ENCODE measurements at places on chromosomes 13 and 19. TPM values are rescaled to one million over a fixed set of nuclear protein-coding genes. Genes with fewer than 3 reads are reported as not detected.
A peak's percentile ranks its signal among the peaks of the same experiment; 100 is the strongest.

The C19orf18 gene
- total RNA-seq = 0.82 TPM

DNA sequence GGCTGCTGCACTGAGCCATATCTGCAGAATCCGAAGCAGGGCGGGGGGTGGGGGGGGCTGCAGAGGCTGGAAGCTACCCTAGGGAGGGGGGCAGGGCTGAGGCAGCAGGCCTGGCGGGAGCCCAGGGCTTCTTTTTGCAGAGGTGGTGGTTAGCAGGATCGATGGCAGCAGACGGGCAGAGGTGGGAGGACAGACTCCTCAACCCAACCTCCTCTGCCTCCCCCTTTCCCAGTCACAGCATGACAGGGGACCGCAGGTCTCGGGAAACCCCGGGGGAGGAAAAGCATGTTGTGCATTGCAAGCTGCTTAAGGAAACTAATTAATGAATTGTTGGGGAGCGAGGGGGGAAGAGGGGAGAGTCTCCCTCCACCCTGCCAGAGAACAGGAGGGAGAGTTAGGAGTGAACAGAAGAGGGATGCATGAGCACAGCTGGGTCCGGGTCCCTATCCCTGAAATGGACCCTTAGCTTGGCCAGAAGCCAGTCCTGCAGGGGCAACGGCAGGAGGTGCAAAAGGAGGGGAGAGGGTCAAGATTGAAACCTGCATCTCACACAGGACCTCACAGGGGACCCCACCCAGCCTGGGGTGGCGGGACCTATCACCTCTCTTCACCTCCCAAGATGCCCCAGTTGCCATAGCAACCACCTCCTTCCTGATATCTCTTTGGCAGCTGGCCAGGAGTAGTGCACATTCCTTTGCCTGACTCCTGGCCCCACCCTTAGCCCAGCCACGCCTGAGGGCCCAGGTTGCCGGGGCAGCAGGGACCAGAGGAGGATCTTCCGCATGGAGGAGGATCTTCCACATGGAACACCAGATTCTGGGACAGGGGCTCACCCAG lies 1.8 kb downstream of the FXYD7 start:
- DNase-seq = peak; percentile 28
- no peak overlapping the region for H3K4me3 ChIP-seq
- peaks cover 42% of the 10 kb centered on the region for H3K4me1 ChIP-seq
- peaks cover 8% of the 10 kb centered on the region for H3K36me3 ChIP-seq

GRCh38 chr13:62932256-62932883 lies 1516.7 kb upstream of the PCDH20 start:
- H3K27ac ChIP-seq = no peak overlapping the region
- no peak for DNase-seq
- H3K27me3 ChIP-seq = no peaks in the 10 kb centered on the region
- no peaks in the 10 kb centered on the region for H3K36me3 ChIP-seq
- no peaks in the 10 kb centered on the region for H3K4me1 ChIP-seq

DNA sequence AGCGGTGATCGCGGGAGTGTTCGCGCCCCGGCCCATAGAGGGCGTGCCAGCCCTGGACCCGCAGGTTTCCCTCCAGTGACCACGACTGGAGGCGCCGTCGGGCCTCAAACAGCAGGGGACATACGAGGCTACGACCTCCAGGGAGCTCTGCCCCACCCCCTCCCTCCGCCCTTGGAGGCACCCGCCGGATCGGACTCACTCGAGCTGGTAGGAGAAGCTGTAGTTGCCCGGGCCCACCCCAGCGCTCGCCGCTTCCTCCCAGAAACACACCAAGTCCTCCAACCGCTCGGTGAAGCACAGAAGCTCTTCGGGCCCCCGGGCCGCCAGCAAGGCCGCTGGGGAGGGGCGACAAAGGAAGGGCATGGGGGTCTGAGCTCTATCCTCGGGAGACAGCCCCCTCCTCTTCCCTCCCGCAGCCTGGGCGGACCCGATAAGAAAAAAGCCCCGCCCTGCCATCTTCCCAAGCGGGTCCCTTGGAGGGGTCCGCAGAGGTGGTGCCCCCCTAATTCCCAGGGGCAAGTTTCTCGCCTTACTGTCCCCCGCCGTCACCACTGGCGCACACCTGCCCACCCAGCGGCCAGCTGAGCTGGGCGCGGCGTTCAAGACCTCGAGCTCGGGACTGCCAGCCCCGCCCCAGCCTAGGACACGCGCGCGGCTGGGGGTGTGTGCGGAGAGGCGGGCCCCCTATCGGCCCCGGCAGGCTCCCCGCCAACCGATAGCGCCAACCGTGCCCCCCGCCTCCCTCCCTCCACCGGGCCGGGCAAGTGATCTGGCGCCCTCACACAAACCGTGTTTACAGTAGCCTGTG lies 1.0 kb downstream of the EPOR start:
- peaks cover 24% of the 10 kb centered on the region for H3K27me3 ChIP-seq
- H3K4me1 ChIP-seq = peaks cover 37% of the 10 kb centered on the region
- H3K36me3 ChIP-seq = peaks cover 8% of the 10 kb centered on the region
- peak; percentile 34 for DNase-seq

The RGS9BP gene
- 0.35 TPM for total RNA-seq

- H3K36me3 ChIP-seq = peaks cover 12% of the 10 kb centered on the region
- H3K27ac ChIP-seq = no peak overlapping the region
- no peaks in the 10 kb centered on the region for H3K27me3 ChIP-seq
Measured at GRCh38 chr13:30140973-30141372, 166.4 kb downstream of the KATNAL1 start.

- no peak overlapping the region for H3K4me3 ChIP-seq
- H3K27me3 ChIP-seq = no peaks in the 10 kb centered on the region
- H3K36me3 ChIP-seq = no peaks in the 10 kb centered on the region
- DNase-seq = no peak
Measured at GRCh38 chr13:52812941-52813340, 35.5 kb downstream of the PCDH8 start.

The PTGIR gene
- 14.7 TPM for total RNA-seq

The RXFP2 gene
- total RNA-seq = not detected

GRCh38 chr19:50725218-50725910 lies 2.2 kb downstream of the CLEC11A start:
- H3K4me1 ChIP-seq = peaks cover 34% of the 10 kb centered on the region
- peak overlapping the region; percentile 91 for H3K27ac ChIP-seq
- H3K27me3 ChIP-seq = peaks cover 41% of the 10 kb centered on the region
- peak overlapping the region; percentile 77 for H3K4me3 ChIP-seq
- no peaks in the 10 kb centered on the region for H3K36me3 ChIP-seq

The PTH2 gene
- 1.2 TPM for total RNA-seq

DNA sequence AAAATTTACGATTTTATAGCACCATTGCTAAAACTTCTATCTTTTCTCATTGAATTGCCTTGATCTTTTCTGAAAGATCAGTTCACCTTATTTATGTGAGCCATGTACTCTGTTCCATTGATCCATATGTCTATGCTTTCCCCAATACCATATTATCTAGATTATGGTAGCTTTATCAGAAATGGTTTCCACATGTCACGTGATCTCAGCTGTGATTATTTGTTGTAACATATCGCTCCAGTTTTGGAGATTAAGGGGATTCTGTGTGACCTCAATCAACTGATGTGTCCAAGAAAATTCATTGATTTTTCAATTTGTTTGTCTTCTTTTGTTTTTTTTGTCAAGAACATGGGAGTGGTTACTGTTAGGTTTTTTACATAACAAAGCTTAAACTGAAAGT lies 1114.5 kb upstream of the ATXN8OS start:
- DNase-seq = no peak
- H3K4me3 ChIP-seq = no peak overlapping the region
- no peaks in the 10 kb centered on the region for H3K4me1 ChIP-seq
- no peak overlapping the region for H3K27ac ChIP-seq
- H3K36me3 ChIP-seq = no peaks in the 10 kb centered on the region

The ACP5 gene
- total RNA-seq = 27.5 TPM

DNA sequence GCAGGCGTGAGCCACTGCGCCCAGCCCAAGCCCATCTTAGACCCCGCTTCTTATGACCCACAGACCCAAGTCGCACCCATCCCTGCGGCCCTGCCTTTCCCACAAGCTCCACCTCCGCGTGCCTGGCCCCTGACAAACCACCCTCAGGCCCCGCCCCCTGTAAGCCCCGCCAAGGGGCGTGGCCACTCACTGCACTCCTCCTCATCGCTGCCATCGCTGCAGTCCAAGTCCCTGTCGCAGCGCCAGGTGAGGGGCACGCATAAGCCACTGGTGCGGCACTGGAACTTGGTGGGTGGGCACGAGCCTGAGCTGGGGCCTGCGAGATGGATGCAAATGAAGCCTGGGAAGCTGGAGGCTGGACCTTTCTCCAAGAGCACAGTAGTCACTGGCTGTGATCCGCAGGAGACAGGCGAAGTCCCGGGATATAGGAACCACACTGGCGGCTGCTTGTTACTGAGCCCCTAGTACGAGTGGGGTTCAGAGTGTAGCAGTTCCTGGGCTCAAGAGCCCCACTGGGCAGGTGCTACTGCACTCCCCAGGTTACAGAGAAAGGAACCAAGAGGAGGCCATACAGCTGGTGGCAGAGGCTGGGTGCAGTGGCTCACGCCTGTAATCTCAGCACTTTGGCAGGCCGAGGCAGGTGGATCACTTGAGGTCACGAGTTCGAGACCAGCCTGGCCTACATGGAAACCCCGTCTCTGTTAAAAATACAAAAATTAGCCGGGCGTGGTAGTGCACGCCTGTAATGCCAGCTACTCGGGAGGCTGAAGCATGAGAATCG lies 3.1 kb downstream of the CD320 start:
- peak; percentile 25 for DNase-seq
- no peak overlapping the region for H3K4me3 ChIP-seq
- peaks cover 35% of the 10 kb centered on the region for H3K4me1 ChIP-seq
- H3K27me3 ChIP-seq = no peaks in the 10 kb centered on the region

DNA sequence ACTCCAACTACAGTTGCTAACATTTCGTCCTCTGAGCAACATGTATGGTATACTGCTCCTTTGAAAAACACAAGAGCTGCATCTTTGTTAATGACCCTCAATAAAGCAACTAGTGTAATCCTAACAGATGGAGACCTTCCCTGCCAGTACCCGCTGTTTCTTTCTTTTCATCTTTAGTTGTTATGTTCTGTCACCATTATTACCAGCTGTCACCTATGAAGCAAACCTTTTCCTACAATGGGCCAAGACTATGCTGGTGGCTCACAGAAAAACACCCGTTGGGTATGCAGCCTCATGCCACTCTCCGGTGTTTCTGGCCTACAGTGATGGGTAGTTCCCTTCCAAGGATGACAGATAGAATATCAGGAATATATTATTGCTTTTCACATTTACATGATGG lies 29.7 kb upstream of the CYSLTR2 start:
- H3K36me3 ChIP-seq = peaks cover 4% of the 10 kb centered on the region
- H3K4me1 ChIP-seq = no peaks in the 10 kb centered on the region
- DNase-seq = no peak
- H3K27me3 ChIP-seq = no peaks in the 10 kb centered on the region
- no peak overlapping the region for H3K4me3 ChIP-seq

The FCAR gene
- total RNA-seq = not detected

The KLK4 gene
- not detected for total RNA-seq

The PSG7 gene
- total RNA-seq = not detected

The OSCAR gene
- 0.32 TPM for total RNA-seq

The INSL3 gene
- 7.4 TPM for total RNA-seq

DNA sequence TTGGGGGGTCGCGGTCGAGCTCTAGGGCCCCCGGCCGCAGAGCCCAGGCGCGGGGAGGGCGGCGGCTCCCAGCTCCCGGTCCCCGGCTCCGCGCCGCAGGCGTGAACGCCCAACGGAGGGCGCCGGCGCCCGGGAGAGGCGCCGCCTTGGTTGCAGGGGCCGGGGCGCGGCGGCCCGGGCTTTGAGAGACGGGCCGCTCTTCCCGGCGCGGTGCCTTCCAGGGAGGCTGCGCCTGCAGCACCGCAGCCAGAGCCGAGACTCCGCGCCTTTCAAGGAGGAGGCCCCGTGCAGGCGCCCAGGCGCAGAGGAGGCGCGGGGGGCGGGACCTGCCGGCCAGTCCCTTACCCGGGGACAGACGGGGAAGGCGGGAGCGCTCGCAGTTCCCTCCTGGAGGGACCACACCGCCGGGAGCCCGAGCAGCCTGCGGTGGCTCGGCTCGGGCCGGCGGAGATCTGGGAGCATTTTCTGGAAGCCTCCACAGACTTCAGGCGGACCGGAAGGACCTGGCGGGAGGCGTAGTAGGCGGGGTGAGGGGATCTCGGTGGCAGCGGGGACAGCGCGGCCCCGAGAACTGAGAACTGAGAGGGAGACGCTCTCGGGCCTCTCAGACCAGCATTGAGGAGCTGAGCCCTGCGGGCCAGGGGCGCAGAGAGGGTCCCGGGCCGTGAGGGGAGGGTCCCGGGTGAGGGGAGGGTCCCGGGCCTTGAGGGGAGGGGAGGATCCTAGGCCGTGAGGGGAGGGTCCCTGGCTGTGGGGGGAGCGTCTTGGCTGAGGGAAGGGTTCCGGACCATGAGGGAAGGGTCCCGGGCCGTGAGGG lies 25.5 kb upstream of the MCF2L start:
- no peak overlapping the region for H3K27ac ChIP-seq
- no peak for DNase-seq
- H3K4me1 ChIP-seq = peaks cover 6% of the 10 kb centered on the region
- peaks cover 39% of the 10 kb centered on the region for H3K27me3 ChIP-seq
- peak overlapping the region; percentile 40 for H3K4me3 ChIP-seq

DNA sequence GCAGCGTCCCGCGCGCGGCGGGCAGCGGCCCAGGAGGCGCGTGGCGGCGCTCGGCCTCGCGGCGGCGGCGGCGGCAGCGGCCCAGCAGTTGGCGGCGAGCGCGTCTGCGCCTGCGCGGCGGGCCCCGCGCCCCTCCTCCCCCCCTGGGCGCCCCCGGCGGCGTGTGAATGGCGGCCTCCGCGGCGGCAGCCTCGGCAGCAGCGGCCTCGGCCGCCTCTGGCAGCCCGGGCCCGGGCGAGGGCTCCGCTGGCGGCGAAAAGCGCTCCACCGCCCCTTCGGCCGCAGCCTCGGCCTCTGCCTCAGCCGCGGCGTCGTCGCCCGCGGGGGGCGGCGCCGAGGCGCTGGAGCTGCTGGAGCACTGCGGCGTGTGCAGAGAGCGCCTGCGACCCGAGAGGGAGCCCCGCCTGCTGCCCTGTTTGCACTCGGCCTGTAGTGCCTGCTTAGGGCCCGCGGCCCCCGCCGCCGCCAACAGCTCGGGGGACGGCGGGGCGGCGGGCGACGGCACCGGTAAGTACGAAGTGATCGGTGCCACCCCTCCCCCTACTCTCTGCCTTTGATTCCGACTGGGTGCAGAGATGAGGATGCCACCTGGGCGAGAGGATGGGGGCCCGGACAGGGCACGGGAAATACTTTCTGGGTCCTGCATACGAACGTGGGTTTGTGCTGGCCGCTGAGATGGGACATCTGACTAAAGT lies 874 bp downstream of the TRIM28 start:
- H3K27ac ChIP-seq = peak overlapping the region; percentile 96
- DNase-seq = peak; percentile 37
- peak overlapping the region; percentile 91 for H3K4me3 ChIP-seq
- no peaks in the 10 kb centered on the region for H3K27me3 ChIP-seq

The GNA15 gene
- 22.8 TPM for total RNA-seq

GRCh38 chr13:51549050-51549449 lies 35.2 kb upstream of the WDFY2 start:
- no peak overlapping the region for H3K27ac ChIP-seq
- no peaks in the 10 kb centered on the region for H3K4me1 ChIP-seq
- H3K4me3 ChIP-seq = no peak overlapping the region

- peak; percentile 39 for DNase-seq
- H3K27ac ChIP-seq = peak overlapping the region; percentile 92
- H3K36me3 ChIP-seq = peaks cover 2% of the 10 kb centered on the region
Measured at GRCh38 chr19:46616631-46617322, 8.1 kb downstream of the PTGIR start.

GRCh38 chr19:17868669-17869068 lies 3.1 kb upstream of the SLC5A5 start:
- no peak overlapping the region for H3K4me3 ChIP-seq
- no peaks in the 10 kb centered on the region for H3K27me3 ChIP-seq
- peaks cover 18% of the 10 kb centered on the region for H3K4me1 ChIP-seq
- H3K36me3 ChIP-seq = peaks cover 13% of the 10 kb centered on the region
- DNase-seq = no peak

- no peaks in the 10 kb centered on the region for H3K36me3 ChIP-seq
- H3K4me3 ChIP-seq = no peak overlapping the region
- no peak for DNase-seq
- no peak overlapping the region for H3K27ac ChIP-seq
Measured at GRCh38 chr13:107518292-107518691, 697.0 kb downstream of the LIG4 start.

The IL27RA gene
- total RNA-seq = 66.5 TPM
